ENCODE measurements at places on chromosomes 4 and X. TPM values are rescaled to one million over a fixed set of nuclear protein-coding genes. Genes with fewer than 3 reads are reported as not detected.

GRCh38 chr4:52001616-52002015, 18.5 kb downstream of the LRRC66 start:
- no peak for DNase-seq

DNA sequence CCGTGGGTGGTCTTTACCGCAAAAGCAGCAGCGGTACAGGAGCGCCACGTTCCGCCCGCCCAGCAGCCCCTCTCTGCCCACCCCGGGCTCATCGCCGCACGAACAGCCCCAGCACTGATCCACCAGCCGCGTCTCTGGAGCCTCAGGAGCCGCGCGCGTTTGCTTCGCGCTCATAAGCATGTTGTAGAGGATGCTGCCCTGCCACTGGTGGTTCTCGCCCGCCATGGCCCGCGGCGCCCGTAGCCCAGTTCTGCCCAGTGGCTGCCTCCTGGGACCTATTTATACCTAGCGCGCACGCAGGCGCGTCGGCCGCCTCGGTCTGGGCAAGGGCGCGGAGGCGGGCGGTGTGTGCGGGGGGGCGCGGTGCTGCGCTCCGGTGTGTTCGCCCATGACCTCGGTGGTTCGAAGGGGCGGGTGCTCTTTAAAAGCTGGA, at the start of gene NR0B1:
Gene NR0B1 (minus strand): TSS at position 252 of the 433 bp plus-strand sequence. CDS start 27 bp downstream, at position 225.
- DNase-seq, result no peak

DNA sequence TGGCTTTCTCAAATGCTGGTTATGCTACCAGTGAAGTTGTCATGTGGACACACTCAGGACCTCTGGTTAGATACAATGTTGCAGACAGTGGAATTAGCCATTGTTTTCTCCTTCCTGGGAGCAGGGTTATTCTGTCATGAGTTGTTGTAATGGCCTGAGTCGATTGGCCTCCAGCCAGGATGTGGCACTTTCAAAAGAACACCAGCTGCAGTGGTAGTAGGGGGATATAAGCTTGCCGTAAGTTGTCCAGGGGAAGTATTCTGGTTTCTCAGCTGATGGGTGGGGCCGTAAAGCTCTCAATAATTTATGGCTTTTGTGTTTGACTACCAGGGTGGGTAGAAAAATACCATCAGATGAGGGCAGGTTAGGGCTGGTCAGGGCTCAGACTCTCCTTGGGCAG, 697.5 kb upstream of the GNPDA2 start:
- no peak for DNase-seq

GRCh38 chr4:73066445-73066844, 3.1 kb downstream of the COX18 start:
- no peak for DNase-seq

DNA sequence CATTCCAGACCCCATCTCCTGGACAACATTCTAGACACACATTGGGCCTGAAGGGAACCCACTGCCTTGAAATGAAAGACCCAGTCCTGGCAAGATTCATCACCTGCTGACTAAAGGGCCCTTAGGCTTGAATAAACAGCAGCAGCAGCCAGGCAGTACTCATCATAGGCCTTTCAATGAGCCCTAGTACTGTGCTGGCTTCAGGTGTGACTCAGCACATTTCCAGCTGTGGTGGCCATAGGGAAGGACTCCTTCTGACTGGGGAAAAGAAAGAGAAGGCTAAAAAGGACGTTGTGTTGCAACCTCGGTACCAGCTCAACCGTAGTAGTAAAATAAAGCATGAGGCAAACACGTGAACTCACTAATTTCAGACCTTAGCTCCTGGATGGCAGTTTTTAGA, 344.0 kb downstream of the ACTRT1 start:
- DNase-seq, result peak; percentile 8

DNA sequence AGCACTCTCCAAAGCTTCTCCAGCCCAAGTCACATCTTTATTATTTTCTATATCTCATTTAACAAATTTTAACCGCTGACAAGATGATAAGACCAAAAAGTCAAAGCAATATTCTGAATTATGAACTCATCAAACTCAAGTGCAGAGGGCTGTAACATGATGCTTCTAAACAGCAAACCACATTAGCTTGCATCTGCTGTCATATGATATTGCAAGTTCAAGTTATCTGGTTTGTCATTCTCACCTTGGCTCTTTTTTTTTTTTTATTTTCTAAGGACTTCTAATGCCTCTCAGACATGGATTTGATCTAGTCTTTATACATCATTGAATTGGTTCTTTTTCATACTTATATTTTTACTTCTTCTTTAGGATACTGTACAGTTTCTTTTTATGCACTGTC, 93.4 kb downstream of the SLC10A7 start:
- no peak for DNase-seq

- DNase-seq, result no peak
Observed at GRCh38 chr4:154160519-154161301, 330.9 kb downstream of the DCHS2 start.

GRCh38 chrX:110156167-110156754, 153.3 kb downstream of the TMEM164 start:
- DNase-seq, result peak; percentile 34

DNA sequence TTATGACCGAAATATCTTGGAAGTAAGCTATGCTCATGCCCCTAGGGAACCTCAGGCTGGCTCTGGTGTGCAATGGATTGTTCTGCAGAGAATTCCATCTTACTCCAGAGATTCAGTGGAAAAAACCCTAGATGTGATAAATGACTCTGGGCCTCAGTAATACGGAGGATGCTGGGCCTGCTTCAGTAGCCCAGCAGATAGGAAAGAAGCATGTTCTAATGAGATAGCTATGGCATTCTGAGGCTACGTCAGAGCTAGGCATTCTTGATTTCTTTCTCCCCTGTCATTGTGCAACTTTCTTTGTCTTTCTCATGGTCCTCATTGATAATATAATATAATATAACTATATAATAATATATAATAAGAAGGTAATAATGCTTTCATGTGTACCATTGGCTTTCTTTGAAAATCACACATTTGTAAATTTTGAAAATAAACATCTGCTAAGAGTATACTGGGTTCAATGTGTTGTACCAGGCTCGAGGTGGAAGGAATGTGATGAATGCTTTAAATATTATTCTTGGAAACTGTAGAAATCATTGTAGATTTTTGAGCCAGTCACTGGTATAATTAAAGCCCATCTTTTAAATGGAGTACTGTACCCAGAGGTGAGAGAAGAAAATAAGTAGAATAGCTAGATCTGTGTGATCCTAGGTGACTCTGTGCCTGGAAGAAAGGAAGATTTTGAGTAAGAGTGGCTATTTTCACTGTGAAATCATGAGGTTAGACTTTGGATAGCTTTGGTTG, 152.0 kb downstream of the IL15 start:
- no peak for DNase-seq

GRCh38 chr4:19831644-19832285, 419.9 kb upstream of the SLIT2 start:
- DNase-seq, result no peak

- DNase-seq, result no peak
Observed at GRCh38 chr4:26613237-26613636, 29.4 kb downstream of the TBC1D19 start.

The YY2 gene
- 3.1 TPM for total RNA-seq

The GNRHR gene
- total RNA-seq, result not detected

The DDIT4L gene
- total RNA-seq, result 1.7 TPM

Measured in dermis blood vessel endothelial cell (primary cell).